ENCODE measurements at places on chromosomes 1 and 21.

DNA sequence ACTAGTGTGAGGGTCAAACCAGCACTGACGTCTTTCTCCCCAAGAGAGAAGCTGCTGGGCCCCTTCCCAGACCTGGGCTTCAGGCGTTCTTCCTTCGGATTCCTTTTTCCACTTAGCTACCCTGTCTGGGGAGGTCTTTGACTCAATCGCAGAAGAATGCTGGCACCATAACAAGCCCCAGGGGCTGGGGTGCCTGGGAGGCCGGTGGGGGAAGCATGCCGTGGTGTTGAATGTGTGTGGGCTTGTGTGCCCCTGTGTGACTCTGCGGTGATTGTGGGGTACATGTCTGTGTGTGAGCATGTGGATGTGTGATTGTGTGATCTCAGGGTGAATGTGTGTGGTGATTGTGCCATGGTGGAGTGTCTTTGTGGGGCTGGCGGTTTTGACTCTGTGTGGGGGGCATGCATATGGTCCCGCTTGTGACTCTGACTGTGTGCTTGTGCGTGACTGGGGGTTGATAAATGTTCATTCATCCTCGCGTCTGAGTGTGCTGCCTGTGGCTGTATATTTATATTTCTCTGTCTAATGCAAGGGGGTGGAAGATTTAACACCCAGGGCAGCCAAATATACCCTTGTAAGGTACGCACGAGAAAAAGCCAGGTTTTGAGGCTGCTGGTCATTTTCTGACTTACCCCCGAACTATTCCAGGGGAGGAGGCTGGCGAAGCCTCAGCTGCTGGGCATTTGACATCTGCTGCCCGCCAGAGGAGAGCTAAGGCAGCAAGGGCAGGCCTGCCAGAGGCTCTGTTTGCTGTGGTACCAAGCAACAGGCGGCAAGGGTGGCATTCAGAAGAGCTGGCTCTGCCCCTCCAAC lies 1.1 kb upstream of the SYNC start:
- DNase-seq = no peak

DNA sequence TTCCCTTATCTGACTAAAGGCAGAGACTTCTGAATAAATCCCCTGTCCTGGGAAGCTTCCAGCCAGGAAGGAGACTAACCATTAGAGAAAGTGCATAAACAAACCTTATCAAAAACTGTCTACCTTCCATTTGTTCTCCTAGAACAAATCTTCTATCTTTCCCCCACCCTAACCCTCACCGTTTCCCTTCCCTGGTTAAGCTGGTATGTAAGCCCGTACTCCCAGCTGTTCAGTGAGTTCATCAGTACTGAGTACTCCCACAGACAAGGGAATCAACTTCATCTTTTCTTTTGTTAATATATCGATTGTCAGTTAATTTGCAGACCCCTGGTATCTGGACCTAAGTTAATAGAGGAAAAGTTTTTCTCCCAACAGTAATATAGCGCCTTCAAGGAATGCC lies 20.1 kb upstream of the COG2 start:
- DNase-seq = no peak

- peak; percentile 56 for DNase-seq
Measured at GRCh38 chr1:161119092-161119903, 1.4 kb downstream of the NIT1 start.

DNA sequence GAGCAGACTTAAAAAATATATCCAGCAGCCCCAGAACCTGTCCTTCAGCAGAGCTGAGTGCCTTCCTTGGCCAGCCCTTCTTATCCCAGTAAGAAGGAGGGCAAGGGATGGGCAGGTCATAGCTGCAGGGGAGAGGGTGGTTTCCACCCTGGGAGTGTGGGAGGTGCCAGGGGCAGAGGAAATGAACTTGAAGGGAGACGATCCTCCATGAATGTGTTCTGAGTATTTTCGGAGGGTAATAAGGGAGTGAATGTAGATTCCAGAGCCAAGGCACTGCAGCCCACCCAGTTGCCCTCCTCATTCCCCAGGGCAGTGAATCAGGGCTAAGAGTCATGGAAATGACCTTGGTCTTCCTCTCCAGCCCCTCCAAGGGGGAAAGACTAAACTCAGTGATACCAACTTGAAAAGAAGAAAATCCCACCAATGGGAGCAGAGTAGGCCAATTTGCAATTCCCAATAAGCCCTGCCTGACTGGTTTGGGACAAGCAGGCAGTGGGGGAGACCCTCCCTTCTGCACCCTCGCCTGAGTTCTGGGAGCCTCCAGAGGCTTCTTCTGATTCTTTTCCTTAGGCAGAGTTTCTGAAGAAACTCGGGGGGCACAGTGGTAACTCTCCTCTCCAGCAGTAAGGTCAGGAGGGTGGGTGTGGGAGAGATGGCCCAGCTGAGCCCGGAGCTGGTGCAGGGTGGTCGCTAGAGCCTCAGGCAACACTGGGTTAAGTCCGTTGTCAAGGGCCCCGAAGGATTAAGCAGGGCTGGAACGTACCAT lies 4.2 kb downstream of the MYOG start:
- DNase-seq = no peak

GRCh38 chr1:70017770-70018169 lies 187.6 kb downstream of the LRRC40 start:
- DNase-seq = no peak

DNA sequence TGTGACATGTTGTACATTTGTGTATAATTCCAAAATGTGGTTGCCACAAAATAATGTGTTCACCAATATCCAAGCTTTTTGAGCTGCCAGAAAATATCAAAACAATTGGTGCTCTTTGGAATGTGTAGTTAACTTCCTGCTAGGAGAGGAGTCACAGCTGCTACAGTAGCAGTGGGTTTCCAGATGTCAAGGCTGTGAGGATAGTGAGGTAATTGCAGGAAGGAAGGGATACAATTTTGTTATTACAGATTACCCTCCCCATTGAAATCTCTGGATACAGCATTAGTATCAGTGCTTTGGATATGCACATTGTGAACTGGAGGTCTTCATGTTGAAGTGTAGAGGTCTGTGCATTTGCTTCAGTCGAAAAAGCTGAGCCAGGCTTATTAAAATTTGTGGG lies 253.2 kb downstream of the PTPRC start:
- DNase-seq = no peak
